ENCODE measurements at places on chromosomes 12 and 14. TPM values are rescaled to one million over a fixed set of nuclear protein-coding genes. Genes with fewer than 3 reads are reported as not detected.

DNA sequence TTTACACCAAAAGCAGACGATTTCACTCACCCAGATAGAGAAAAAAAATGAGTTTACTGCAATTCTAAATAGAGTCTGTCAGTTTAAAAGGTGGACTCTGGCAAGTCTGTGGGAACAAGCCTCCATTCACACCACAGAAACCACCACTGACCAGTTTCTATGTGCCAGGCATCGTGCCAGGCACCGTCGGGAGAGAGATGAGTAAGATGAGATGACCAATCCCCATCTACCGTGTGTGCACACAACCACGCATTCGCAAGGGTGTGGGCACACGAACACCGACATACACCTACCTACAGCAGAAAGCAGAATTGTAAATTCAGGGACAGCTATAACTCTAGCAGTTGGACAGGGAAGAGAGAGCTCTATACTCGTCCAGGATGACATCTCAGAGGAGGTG lies 58.3 kb downstream of the PRIMA1 start:
- H3K27me3 ChIP-seq, result no peaks in the 10 kb centered on the region
- no peak overlapping the region for H3K4me3 ChIP-seq
- H3K4me1 ChIP-seq, result no peaks in the 10 kb centered on the region
- no peaks in the 10 kb centered on the region for H3K36me3 ChIP-seq
- no peak for DNase-seq

- no peak for DNase-seq
- H3K4me3 ChIP-seq, result no peak overlapping the region
- H3K27me3 ChIP-seq, result no peaks in the 10 kb centered on the region
- no peak overlapping the region for H3K27ac ChIP-seq
- H3K36me3 ChIP-seq, result no peaks in the 10 kb centered on the region
Observed at GRCh38 chr12:91506452-91506851, 323.8 kb upstream of the DCN start.

- H3K36me3 ChIP-seq, result peaks cover 5% of the 10 kb centered on the region
- no peak overlapping the region for H3K4me3 ChIP-seq
- no peaks in the 10 kb centered on the region for H3K4me1 ChIP-seq
- H3K27ac ChIP-seq, result no peak overlapping the region
Observed at GRCh38 chr12:54294152-54294952, 6.5 kb downstream of the NFE2 start.

DNA sequence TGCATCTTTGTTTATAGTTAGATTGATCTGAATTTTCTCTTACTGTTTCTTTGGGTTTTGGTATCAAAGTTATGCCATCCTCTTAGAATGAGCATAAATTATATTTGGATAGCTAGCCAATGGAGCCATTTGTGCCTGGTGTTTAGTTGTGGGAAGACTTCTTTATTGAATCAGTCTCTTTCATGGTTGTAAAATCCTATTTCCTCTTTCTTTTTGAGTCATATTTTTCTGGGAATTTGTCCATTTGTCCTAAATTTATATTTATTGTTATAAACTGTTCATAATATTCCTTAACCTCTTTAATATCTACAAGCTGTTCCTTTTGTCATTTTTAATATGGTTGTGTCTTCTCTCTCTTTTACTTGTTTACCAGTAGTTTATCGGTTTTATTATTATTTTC lies 462.5 kb downstream of the AEBP2 start:
- H3K36me3 ChIP-seq, result no peaks in the 10 kb centered on the region
- H3K27me3 ChIP-seq, result no peaks in the 10 kb centered on the region
- DNase-seq, result no peak
- no peak overlapping the region for H3K4me3 ChIP-seq
- no peak overlapping the region for H3K27ac ChIP-seq

Gene OTX2
- not detected for total RNA-seq

Gene PLEKHG7
- 3.1 TPM for total RNA-seq

Gene NRIP2
- total RNA-seq, result 6.6 TPM

DNA sequence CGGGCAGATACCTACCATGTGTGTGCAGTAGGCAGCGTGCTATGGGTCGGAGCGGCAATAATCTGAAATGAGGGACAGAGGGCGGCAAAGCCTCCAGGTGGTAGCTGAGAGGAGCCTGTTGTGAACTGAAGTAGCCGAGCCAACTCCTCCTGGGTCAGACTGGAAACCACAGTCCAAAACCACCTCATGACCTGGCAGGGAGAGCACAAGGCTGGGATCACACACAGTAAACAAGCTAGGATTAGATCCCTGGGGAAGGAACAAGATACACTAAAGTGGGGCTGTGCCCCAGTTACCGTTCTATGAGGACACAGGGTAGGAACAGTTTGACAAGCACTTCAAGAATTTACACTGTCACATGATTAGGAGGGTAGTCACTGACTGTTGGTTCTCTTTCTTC lies 49.0 kb downstream of the AREL1 start:
- no peaks in the 10 kb centered on the region for H3K4me1 ChIP-seq
- peak; percentile 82 for DNase-seq
- H3K27ac ChIP-seq, result no peak overlapping the region
- H3K27me3 ChIP-seq, result no peaks in the 10 kb centered on the region
- H3K4me3 ChIP-seq, result no peak overlapping the region

GRCh38 chr14:35414365-35414764 lies 9.8 kb upstream of the NFKBIA start:
- H3K27ac ChIP-seq, result no peak overlapping the region
- H3K27me3 ChIP-seq, result no peaks in the 10 kb centered on the region
- H3K4me1 ChIP-seq, result no peaks in the 10 kb centered on the region
- H3K36me3 ChIP-seq, result no peaks in the 10 kb centered on the region

GRCh38 chr14:64971491-64971942 lies 619 bp downstream of the RAB15 start:
- peaks cover 12% of the 10 kb centered on the region for H3K27me3 ChIP-seq
- no peak for DNase-seq
- peaks cover 20% of the 10 kb centered on the region for H3K4me1 ChIP-seq
- H3K4me3 ChIP-seq, result peak overlapping the region; percentile 64
- H3K36me3 ChIP-seq, result no peaks in the 10 kb centered on the region

GRCh38 chr14:25303934-25304333 lies 254.0 kb upstream of the STXBP6 start:
- no peak overlapping the region for H3K4me3 ChIP-seq
- no peaks in the 10 kb centered on the region for H3K27me3 ChIP-seq
- H3K36me3 ChIP-seq, result no peaks in the 10 kb centered on the region
- H3K4me1 ChIP-seq, result no peaks in the 10 kb centered on the region
- no peak for DNase-seq
- H3K27ac ChIP-seq, result no peak overlapping the region

DNA sequence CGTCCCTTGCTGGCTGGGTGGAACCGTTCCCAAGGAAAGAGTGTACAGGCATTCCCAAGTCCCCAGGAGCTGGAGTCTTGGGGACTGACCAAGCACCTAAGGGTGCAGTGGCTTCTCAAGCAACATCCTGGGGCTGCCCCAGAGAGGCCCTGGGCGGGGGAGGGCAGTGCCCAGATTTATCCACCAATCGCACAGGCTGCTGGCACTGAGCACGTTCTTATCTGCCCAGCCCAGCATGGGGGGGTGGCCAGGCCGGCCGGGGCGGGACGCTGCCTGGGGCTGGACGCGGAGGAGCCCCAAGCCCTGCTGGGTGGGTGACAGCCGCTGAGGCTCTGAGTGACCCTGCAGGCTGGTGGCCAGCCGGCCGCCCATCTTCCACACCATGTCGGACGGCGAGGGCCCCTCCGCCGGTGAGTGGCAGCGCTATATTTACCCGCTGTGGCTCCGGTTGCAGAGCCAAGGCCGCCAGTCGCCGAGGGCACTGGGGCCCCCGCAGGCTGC lies 53.4 kb downstream of the CYP46A1 start:
- no peak for DNase-seq
- H3K4me3 ChIP-seq, result peak overlapping the region; percentile 45
- peaks cover 3% of the 10 kb centered on the region for H3K4me1 ChIP-seq

DNA sequence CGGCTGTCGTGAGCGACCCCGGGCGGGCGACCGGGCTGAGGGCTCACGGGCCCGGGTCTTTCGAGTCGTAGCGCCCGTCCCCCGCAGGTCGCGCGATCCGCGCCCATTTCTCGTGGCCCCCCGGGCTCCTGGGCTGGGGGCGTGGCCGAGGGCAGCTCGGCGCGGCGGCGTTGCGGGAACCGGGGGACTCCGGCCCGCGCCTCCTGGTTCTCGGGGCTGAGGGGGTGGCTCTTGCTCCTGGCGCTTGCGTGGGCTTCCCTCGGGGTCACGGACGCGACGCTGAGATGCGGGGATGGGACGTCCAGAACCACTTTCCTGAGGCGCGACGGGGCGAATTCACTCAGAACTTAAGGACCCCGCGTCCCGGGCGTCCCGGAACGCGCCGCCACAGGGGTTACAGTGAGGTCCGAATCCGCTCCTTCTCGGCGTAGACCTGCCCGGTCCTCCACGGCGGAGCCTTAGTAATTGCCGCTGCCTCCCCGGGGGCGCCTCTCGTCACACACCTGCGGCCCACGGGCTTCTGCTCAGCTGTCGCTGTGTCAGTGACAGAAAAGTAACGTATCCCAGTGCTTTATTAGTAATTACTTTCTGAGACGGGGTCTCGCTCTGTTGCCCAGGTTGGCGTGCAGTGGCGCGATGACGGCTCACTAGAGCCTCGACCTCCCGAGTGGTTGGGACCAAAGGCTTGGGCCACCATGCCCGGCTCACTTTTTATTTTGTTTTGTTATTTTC lies 606 bp downstream of the EP400 start:
- H3K4me3 ChIP-seq, result peak overlapping the region; percentile 99
- H3K27me3 ChIP-seq, result no peaks in the 10 kb centered on the region
- no peaks in the 10 kb centered on the region for H3K36me3 ChIP-seq

- H3K4me3 ChIP-seq, result no peak overlapping the region
- H3K4me1 ChIP-seq, result peaks cover 64% of the 10 kb centered on the region
- no peak for DNase-seq
- H3K36me3 ChIP-seq, result no peaks in the 10 kb centered on the region
- H3K27me3 ChIP-seq, result no peaks in the 10 kb centered on the region
Observed at GRCh38 chr14:68368850-68369249, 424.0 kb downstream of the ZFP36L1 start.

DNA sequence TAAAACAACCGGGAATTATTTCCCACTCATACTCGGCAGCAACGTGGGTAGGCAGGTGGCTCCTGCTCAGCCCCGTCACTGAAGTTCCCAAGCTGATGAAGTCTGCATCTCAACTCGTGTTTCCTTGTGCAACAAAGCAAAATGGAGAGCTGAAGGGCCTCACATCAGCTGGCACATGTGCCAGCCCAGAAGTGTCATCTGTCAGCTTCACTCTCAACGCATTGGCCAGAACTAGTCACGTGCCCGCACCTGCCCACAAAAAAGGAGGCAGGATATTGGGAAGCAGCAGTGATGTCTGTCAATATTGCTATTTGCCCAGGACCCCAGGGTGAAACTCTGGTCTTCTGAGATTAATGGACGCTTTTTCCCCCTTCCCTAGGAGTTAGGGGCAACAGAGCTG lies 344.0 kb downstream of the BCL11B start:
- DNase-seq, result no peak
- H3K36me3 ChIP-seq, result no peaks in the 10 kb centered on the region
- H3K4me1 ChIP-seq, result no peaks in the 10 kb centered on the region
- H3K27me3 ChIP-seq, result no peaks in the 10 kb centered on the region
- H3K27ac ChIP-seq, result no peak overlapping the region

DNA sequence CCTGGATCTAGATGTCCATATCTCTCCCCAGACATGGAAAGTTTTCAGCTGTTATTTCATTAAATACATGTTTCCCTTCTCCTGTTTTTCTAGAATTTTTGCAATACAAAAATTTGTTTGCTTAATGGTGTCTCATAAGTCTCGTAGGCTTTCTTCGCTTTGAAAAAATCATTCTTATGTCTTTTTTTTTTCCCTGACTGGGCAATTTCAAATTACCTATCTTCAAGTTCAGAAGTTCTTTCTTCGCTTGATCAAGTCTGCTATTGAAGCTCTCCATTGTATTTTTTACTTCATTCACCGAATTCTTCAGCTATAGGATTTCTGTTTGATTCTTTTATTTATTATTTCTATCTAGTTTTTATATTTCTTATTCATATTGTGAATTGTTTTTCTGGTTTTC lies 130.2 kb upstream of the WSCD2 start:
- no peaks in the 10 kb centered on the region for H3K4me1 ChIP-seq
- no peak overlapping the region for H3K4me3 ChIP-seq
- H3K27ac ChIP-seq, result no peak overlapping the region
- H3K27me3 ChIP-seq, result no peaks in the 10 kb centered on the region
- no peaks in the 10 kb centered on the region for H3K36me3 ChIP-seq

Gene STON2
- total RNA-seq, result 62.0 TPM

GRCh38 chr14:85234156-85235025 lies 295.6 kb upstream of the FLRT2 start:
- H3K36me3 ChIP-seq, result no peaks in the 10 kb centered on the region
- H3K4me3 ChIP-seq, result no peak overlapping the region
- DNase-seq, result no peak
- H3K27ac ChIP-seq, result no peak overlapping the region
- H3K27me3 ChIP-seq, result no peaks in the 10 kb centered on the region
- no peaks in the 10 kb centered on the region for H3K4me1 ChIP-seq

- no peak overlapping the region for H3K4me3 ChIP-seq
- no peaks in the 10 kb centered on the region for H3K27me3 ChIP-seq
- no peak for DNase-seq
- H3K4me1 ChIP-seq, result no peaks in the 10 kb centered on the region
- no peak overlapping the region for H3K27ac ChIP-seq
Observed at GRCh38 chr14:19729763-19730162, 13.6 kb upstream of the OR4Q3 start.

DNA sequence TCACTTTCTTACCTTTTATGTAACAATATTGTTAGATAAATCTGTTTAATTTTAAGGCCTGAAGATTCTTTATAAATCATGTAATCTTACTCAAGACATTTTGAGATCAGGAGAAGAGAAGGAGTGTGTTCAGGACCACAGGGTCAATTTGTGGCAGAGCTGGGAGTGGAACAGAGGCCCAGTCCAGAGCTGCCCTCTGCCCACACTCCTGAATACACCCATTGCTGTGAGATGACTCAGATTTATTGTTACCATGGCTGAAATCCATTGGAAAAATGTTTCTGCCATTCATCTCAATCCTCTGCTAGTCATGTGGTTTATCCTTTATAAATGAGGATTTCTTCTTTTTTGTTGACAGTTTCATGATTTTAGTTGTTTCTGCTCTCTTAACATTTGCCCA lies 100.5 kb upstream of the STXBP6 start:
- no peak overlapping the region for H3K27ac ChIP-seq
- no peak for DNase-seq
- no peak overlapping the region for H3K4me3 ChIP-seq
- H3K36me3 ChIP-seq, result no peaks in the 10 kb centered on the region
- no peaks in the 10 kb centered on the region for H3K27me3 ChIP-seq
- H3K4me1 ChIP-seq, result no peaks in the 10 kb centered on the region

DNA sequence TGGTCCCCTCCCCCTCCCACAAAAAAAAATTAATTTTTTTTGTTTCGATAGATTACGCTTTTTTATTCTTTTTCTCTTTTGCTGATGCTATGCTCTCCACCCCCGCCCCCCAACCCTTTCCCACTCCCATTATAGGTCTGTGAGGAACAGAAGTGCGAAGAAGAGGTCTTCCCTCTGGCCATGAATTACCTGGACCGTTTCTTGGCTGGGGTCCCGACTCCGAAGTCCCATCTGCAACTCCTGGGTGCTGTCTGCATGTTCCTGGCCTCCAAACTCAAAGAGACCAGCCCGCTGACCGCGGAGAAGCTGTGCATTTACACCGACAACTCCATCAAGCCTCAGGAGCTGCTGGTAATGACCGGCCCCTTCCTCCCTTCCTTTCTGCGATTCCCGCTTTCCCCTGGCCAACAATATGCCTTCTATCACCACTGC lies 2.3 kb downstream of the CCND2 start:
- peak overlapping the region; percentile 71 for H3K4me3 ChIP-seq
- DNase-seq, result no peak
- peak overlapping the region; percentile 92 for H3K27ac ChIP-seq
- H3K27me3 ChIP-seq, result no peaks in the 10 kb centered on the region
- no peaks in the 10 kb centered on the region for H3K36me3 ChIP-seq
- H3K4me1 ChIP-seq, result peaks cover 34% of the 10 kb centered on the region
